ENCODE measurements at places on chromosomes 3 and 15. TPM values are rescaled to one million over a fixed set of nuclear protein-coding genes. Genes with fewer than 3 reads are reported as not detected.
A peak's percentile ranks its signal among the peaks of the same experiment; 100 is the strongest.

The MAGI1 gene
- total RNA-seq = 50.8 TPM

The ITGA11 gene
- 1.8 TPM for total RNA-seq

The GOLGA6A gene
- total RNA-seq = not detected

- H3K27me3 ChIP-seq = no peaks in the 10 kb centered on the region
- no peaks in the 10 kb centered on the region for H3K36me3 ChIP-seq
- H3K27ac ChIP-seq = no peak overlapping the region
- peak; percentile 32 for DNase-seq
These were observed 200.1 kb upstream of the PROK2 start for GRCh38 chr3:71984843-71985613.

DNA sequence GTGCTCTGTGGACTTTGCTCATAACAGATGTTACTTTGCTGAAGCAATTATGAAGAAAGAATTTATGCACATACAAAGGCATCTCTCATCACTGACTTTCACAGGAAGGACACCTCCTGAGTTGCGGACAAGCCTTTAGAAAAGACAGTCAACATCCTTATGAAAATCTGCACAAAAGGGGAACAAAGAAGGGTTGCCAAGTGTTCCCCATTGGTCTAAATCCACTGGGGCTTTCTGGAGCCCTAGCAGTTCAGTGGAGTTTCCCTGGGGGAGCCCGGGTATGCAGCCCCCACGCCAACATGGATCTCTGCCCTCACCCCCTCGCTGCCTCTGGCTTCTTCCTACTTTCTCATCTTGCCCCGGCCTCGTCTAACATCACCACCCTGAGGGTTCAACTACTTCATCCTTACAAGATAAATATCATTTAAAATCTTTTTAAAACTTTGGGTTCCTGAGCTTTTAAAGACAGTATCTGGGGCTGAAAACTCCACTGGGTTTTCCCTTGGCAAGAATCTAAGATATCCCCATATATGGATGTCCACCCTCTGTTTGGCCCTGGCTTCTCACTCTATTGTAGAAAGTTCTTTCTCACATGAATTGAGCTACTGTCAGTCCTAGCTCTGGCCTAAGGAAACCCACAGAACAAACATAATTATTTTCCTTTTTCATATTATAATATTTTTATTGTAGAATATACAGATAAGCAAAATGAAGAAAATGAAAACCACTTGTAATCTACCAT lies 207.9 kb upstream of the RGMA start:
- no peaks in the 10 kb centered on the region for H3K36me3 ChIP-seq
- H3K4me3 ChIP-seq = no peak overlapping the region
- H3K27ac ChIP-seq = no peak overlapping the region
- H3K4me1 ChIP-seq = no peaks in the 10 kb centered on the region
- no peaks in the 10 kb centered on the region for H3K27me3 ChIP-seq

- no peak overlapping the region for H3K27ac ChIP-seq
- DNase-seq = no peak
- H3K4me3 ChIP-seq = no peak overlapping the region
- H3K4me1 ChIP-seq = peaks cover 5% of the 10 kb centered on the region
These were observed 38.4 kb upstream of the RBP1 start for GRCh38 chr3:139577909-139578308.

DNA sequence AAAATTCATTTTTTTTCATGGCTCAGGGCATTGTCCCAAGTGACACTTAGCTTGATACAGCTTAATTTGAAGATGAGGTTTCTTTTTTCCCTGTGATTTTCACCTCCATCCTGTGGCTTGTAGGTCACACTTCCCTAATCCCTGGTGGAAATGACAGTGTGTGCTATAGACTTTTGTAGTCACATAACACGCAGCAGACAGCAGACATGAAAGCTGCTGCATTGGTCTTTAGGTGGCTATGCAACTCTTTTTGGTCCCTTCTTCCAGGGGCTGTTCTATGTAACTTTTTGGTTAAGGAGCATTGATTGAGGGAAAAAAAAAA lies 38.8 kb downstream of the TRAK1 start:
- DNase-seq = no peak
- H3K36me3 ChIP-seq = no peaks in the 10 kb centered on the region
- H3K27ac ChIP-seq = peak overlapping the region; percentile 71

- no peaks in the 10 kb centered on the region for H3K27me3 ChIP-seq
- H3K4me1 ChIP-seq = no peaks in the 10 kb centered on the region
- H3K27ac ChIP-seq = no peak overlapping the region
- H3K36me3 ChIP-seq = no peaks in the 10 kb centered on the region
- H3K4me3 ChIP-seq = no peak overlapping the region
- DNase-seq = no peak
These were observed 329.4 kb upstream of the CTNNB1 start for GRCh38 chr3:40869939-40870338.

DNA sequence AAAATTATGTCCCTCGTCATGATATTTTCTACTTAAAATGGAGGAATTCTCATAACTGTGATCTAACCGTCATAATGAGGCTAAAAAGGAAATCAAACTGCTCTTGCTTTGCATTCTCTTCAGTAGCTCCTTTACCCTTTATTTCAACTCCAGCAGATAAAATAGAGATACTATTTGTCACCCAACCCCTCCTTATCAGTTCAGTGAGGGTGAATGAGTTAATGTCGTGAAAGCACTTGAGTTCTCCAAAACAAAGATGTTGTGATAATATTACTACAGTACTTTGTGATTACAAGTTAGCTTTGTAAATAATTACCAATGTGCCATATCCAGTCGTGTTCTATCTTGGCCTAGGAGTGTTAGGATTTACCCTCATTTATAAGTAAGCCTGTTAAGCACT lies 63.4 kb upstream of the ANKRD28 start:
- no peak overlapping the region for H3K27ac ChIP-seq
- no peak overlapping the region for H3K4me3 ChIP-seq
- DNase-seq = no peak
- no peaks in the 10 kb centered on the region for H3K36me3 ChIP-seq
- H3K27me3 ChIP-seq = no peaks in the 10 kb centered on the region

GRCh38 chr15:82763361-82764116 lies 42.3 kb downstream of the FSD2 start:
- H3K27me3 ChIP-seq = no peaks in the 10 kb centered on the region
- no peak overlapping the region for H3K4me3 ChIP-seq
- H3K36me3 ChIP-seq = no peaks in the 10 kb centered on the region
- H3K27ac ChIP-seq = no peak overlapping the region
- no peak for DNase-seq

DNA sequence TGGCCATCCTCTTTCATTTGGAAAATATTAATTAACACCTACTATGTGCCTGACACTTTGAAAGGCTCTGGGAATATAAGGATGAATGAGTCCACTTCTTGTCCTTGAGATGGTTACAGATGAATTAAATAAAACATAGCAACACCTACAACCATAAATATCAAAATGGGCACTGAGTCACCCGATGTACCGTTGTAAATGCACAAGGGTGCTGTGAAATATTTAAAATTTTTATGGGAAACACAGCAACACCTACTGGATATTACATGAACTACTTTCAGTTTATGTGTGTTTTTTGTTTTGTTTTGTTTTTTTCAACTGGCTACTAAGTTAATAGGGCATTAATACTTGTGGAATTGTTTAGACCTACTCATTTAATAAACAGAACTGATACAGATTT lies 239.0 kb upstream of the NAALADL2 start:
- H3K4me1 ChIP-seq = no peaks in the 10 kb centered on the region
- no peak for DNase-seq
- H3K36me3 ChIP-seq = no peaks in the 10 kb centered on the region
- no peak overlapping the region for H3K27ac ChIP-seq
- no peaks in the 10 kb centered on the region for H3K27me3 ChIP-seq

Data from transverse colon (tissue), 4 donors.